ENCODE measurements at places on chromosomes 1 and 21.

DNA sequence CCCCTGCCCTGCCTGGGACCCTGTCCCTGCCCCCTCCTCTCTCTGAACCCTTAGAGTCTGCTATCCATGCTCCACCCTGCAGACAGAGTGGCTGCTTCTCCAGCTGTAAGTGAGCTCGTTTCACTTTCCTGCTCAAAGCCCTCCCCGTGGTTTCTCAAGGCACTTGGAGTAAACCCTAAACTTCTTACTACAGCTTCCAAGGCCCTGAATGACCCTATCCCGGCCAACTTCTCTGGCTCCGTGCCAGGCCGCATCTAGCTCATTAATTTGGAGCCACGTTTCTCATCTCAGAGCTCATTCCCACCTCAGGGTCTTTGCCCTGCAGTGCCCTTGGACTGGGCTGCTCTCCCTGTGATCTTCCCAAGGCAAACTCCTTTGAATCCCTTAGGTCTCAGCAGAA is 235.1 kb upstream of the RUNX1 start:
- no peak for DNase-seq

DNA sequence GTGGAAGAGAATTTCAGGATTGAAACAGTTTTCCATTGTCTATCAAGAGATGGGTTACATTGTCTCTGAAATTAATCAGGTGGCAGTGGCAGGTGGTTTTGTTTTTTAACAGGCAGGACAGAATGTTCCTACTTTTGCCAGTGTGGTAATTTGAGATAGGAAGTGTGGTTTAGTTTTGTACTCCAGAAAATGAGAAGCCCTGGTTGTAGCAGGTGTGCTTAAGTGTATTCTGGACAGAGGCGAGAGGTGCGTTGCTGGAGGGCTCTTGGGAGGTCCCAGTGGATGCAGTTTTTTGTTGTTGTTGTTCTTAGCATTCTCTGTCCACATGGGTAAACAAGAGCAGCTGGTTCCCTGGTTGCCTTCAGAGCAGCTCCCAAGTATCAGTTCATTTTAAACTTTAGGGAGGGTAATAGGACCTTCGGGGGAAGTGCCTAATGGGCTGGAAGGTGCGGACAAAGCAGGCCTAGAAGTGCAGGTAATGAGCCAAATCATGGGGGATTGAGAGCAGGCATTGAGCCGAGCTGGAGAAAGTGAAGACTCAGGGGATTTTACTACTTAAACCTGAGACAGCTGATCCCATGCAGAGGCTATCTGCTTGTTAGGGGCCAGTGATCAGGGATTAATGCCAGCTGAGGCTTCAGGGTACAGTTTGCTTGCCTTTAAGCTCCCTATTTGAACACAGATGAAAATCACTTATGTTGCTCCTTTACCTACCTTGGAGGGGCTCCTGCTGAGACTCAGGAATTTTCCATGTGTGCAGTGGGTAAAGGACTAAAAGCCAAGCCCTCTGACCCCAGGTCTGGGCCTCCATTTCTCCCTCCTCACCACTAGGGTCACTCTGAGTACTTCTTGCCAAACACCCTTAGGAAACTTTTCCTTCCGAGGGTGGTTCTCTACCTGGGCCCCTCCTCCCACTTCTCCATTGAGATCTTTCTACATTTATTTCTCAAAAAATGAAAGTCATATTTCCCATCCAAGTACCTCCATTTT is 6.1 kb downstream of the PFKFB2 start:
- DNase-seq = no peak

DNA sequence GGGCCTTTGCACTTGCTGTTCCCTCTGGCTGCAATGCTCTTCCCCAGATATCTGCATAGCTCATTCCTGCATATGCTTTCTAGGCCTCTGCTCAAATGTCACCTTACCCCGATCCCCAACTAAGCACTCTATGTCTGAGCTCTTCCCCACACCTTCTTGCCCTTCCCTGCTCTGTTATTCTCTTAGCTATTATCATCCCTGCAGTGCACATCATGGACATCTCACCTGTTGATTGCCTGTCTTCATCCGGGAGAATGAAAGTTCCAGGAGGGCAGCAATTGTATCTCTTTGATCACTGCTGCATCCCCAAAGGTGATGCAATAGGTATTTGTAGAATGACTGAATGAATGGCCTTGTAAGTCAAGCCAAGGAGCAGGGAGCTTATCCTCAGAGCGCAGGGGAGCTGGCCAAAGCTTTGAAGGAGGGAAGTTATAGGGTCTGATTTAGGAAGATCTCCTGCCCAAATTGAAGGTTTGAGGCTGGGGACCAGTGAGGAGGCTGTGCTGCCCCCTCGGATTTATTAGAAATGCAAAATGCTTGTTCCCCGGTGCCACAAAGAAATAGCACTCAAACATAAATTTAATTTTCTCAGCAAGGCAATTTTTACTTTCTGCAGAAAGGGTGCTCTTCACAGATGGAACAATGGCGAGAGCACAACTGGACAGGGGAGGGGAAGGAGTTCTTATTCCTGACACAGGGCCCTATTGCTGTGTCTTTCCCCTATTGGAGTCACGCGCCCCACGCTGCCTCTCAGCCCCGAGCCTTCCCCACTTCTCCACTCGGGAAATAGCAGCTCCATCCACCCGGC is 631.1 kb downstream of the MATN1 start:
- DNase-seq = no peak

GRCh38 chr21:42515708-42516502 is 2.3 kb downstream of the SLC37A1 start:
- DNase-seq = no peak

- DNase-seq = no peak
These were observed 156.9 kb upstream of the NBPF11 start for GRCh38 chr1:148308832-148309458.

GRCh38 chr1:54132495-54132894 is 20.3 kb downstream of the CDCP2 start:
- DNase-seq = no peak

DNA sequence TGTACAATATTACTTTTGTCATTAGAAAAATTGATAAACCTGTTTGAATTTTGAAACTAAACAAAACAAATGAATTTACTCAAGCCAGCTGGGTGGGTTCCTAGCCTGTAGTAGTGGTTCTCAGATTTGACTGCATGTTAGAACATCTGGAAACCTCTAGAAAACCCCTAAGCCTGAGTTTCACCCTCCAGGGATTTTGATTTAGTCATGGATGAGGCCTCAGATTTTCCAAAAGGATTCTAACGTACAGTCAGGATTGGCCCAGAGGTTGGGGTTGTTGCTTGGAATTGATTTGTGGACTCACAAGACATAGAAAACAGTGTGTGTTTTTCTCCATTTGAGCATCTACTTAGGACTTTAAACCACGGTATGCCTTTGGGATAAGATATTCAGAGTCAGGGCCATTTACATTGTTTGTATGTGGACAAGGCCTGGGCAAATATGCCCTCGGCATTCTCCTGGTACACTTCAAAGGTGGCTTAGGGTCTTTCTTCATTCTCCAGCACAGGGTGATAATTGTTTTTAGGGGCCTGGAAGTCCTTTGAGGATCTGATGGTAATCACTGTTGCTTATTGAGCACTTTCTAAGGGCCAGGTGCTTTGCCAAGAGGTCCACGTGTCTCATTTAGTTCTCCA is 42.6 kb downstream of the ATP5PO start:
- DNase-seq = no peak

DNA sequence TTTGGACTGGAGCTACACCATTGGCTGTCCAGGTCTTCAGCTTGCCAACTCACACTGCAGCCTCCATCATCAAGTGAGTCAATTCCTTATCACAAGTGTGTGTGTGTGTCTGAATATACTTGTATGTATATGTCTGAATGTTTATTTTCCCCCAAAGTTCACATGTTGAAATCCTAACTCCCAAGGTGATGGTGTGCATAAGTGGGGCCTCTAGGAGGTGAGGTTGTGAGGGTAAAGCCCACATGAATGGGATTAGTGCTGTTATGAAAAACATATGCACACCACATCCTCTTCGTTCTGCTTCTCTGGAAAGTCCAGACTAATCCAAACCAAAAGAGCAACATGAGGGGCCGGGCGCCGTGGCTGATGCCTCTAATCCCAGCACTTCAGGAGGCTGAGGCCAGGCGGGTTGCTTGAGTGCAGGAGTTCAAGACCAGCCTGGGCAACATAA is 48.7 kb upstream of the LBR start:
- DNase-seq = peak; percentile 36

DNA sequence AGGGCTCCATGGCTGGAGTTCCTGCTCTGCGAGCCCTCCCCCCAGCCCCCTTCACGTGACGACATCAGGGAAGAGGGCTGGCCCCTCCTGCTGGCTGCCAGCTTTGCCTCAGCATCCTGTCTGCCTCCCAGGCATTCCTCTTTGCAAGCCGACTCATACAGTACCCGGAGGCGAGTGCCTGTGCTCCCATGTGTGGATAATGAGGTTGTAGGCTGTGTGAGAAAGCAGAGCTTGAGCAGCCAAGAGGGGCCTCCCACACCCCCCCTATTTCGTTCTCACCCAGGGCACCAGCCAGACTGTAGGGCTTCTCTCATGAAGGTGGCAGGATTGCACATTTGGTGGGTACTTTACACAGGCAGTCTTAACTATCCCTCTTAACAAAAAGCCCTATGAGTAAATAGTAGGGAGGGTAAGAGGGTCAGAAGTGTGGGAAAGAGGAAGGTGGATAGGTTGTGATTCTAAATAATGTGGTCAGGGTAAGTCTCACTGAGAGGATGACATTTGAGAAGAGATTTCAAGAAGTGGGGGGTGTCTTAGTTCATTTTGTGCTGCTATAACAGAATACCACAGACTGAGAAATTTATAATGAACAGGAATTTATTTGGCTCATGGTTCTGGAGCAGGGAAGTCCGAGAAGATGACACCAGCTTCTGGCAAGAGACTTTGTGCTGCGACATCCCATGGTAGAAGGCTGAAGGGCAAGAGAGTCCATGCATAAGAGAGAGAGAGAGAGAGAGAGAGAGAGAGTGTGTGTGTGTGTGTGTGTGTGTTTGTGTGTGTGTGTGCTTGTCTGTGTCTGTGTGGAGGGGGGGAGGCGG is 113.5 kb downstream of the OMA1 start:
- DNase-seq = no peak

DNA sequence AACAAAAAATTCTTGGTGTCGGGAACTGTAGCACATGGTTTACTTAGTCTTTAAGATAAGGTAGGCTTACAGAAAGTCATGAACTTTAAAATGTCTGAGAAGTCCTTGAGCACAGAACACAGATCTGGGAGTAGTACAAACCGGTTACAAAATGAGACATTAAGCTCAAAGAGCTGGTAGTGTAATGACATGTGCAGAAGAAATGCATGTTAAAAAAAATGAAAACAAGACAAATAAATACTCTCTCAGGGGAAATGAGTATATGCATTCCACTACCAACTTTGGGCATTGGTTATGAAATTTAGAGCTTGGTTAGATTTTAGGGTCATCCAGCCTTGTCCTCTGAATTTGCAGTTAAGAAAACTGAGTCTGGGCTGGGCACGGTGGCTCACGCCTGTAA is 91.5 kb upstream of the F3 start:
- no peak for DNase-seq

DNA sequence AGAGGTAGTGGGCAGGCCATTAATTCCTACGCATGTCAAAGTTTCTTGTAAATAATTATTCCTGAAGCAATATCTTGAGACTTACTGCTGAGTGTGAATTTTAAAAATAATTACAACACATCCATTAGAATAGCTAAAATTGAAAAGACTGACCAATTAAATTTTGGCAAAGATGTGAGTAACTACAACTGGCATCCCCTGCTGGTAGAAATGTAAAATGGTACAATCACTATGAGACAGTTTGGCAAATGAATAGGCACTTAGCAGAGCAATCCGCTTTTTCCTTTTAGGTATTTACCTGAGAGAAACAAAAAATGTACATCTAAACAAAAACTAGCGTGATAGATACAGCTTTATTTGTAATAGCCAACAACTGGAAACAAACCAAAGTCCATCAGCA is 798.9 kb downstream of the BRINP3 start:
- no peak for DNase-seq

DNA sequence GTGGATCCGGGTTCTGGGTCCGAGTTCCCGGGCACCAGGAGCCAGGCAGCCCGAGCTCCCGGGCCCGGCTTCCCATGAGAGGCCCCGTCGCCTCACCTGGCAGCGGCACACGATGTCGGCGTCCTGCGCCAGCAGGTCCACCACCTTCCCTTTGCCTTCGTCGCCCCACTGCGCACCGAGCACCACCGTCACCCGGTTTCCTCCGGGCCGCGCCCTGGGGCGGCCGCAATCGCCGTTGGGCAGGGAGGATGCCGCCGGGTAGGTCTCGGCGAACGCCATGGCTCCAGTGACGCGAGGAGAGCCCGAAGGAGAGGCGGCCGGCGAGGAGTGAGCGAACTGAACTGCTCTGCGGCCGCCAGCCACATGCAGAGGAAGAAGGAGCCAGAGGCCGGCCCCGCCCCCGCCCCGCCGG is at the start of gene ADSS2:
Gene ADSS2, minus strand, starts transcription at position 371 of the 412 bp plus-strand sequence. Its CDS starts 92 bp downstream, at position 279.
- no peak for DNase-seq

DNA sequence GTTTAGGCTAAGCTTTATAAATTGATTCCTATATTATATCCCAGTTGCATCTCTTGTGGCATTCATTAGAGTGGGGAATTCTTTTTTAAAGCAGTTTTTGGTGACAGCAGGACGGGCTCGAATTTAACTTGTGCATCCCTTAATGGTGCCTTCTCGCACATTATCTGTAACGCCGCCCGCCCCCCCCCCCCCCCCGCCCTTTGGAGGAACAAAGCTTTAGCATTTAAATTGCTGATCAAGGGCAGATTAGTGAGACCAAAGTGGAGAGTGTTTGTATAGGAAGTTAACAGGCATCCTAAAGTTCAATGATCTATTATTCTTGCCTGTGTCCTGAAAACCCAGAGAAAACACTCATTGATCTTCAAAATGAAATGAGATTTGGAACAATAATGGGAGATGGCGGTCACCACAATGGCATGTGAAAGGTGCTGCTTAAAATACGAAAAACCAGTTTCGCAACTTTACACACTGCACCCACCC is 2.2 kb downstream of the LMO4 start:
- no peak for DNase-seq

- DNase-seq = no peak
These were observed 1011.8 kb downstream of the PLA2G4A start for GRCh38 chr1:187840557-187840956.

DNA sequence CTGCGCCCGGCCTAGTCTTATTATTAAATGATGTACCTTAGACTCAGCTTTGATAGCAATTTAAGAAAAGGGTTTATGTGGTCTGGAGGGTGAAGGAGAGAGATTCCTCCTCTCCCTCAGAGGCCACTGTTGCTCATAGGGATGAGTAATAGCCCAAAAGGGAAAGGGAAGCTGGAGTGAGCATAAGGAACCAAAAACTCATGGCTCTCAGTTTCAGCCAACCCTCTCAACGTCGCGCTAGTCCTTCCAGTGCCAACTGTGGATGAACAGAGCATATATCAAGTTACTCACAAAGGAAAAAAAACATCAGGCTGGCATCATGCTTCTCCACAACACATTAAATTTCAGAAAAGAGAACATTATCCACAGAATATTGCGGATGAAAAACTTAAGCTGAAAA is 8.3 kb upstream of the GPR89B start:
- DNase-seq = no peak

Data from activated naive CD4-positive, alpha-beta T cell treated with anti-CD3 and anti-CD28 coated beads for 36 hours (primary cell).